ENCODE measurements at places on chromosomes 1 and 21.

- no peak for DNase-seq
These were observed 20.4 kb downstream of the DPH5 start for GRCh38 chr1:101005183-101005582.

- no peak for DNase-seq
These were observed 110.9 kb upstream of the IFFO2 start for GRCh38 chr1:19067182-19067911.

GRCh38 chr1:178599087-178599486 lies 86.2 kb downstream of the TEX35 start:
- no peak for DNase-seq

GRCh38 chr1:223225481-223225880 lies 82.4 kb upstream of the TLR5 start:
- DNase-seq, result no peak

GRCh38 chr21:41932191-41932575 lies 21.6 kb downstream of the C2CD2 start:
- DNase-seq, result no peak

GRCh38 chr1:59671953-59672305 lies 142.8 kb upstream of the HOOK1 start:
- DNase-seq, result no peak

GRCh38 chr1:214367841-214368240 lies 86.9 kb downstream of the SMYD2 start:
- no peak for DNase-seq

GRCh38 chr1:164602480-164603093 lies 43.6 kb downstream of the PBX1 start:
- DNase-seq, result no peak

Measured in HL-60 (cell line).